Renal cortex interstitium (tissue), 15 donors: ENCODE measurements at places on chromosomes 2 and 18. TPM values are rescaled to one million over a fixed set of nuclear protein-coding genes. Genes with fewer than 3 reads are reported as not detected.

Gene FBXO15
- polyA plus RNA-seq = 4.2 TPM

Gene HJURP
- 23.2 TPM for polyA plus RNA-seq

Gene FOSL2
- polyA plus RNA-seq = 24.4 TPM

Gene SCN2A
- polyA plus RNA-seq = 2.2 TPM

Gene LYG1
- polyA plus RNA-seq = 3.6 TPM

Gene TMEM247
- not detected for polyA plus RNA-seq

Gene RIT2
- polyA plus RNA-seq = 0.09 TPM

Gene DYSF
- polyA plus RNA-seq = 15.2 TPM

Gene SLC19A3
- polyA plus RNA-seq = 6.7 TPM

Gene KIF1A
- 10.7 TPM for polyA plus RNA-seq

Gene NOTO
- polyA plus RNA-seq = not detected

Gene MYO7B
- polyA plus RNA-seq = 22.2 TPM

Gene PLGLB1
- 6.6 TPM for polyA plus RNA-seq

Gene MYO5B
- polyA plus RNA-seq = 31.3 TPM

Gene CHRNG
- 1.6 TPM for polyA plus RNA-seq

Gene MEMO1
- polyA plus RNA-seq = 38.4 TPM

Gene ERFE
- 8.6 TPM for polyA plus RNA-seq

Gene TRIM43
- polyA plus RNA-seq = 0.49 TPM

Gene CAPN14
- polyA plus RNA-seq = 0.06 TPM

Gene KIF5C
- 5.3 TPM for polyA plus RNA-seq

Gene CDK5R2
- polyA plus RNA-seq = not detected

Gene APCDD1
- polyA plus RNA-seq = 113 TPM

Gene PARD6G
- 31.6 TPM for polyA plus RNA-seq

Gene PLEKHH2
- 25.3 TPM for polyA plus RNA-seq

Gene IMP4
- 40.2 TPM for polyA plus RNA-seq

Gene GNLY
- 0.27 TPM for polyA plus RNA-seq

Gene SATB2
- 17.2 TPM for polyA plus RNA-seq

Gene CAMKMT
- polyA plus RNA-seq = 14.5 TPM

Gene MCEE
- 22.5 TPM for polyA plus RNA-seq

Gene CCDC102B
- 5.6 TPM for polyA plus RNA-seq

Gene ASXL3
- polyA plus RNA-seq = 6.6 TPM

Gene LONRF2
- polyA plus RNA-seq = 2.8 TPM

Gene HOXD4
- polyA plus RNA-seq = 47.8 TPM

Gene PID1
- polyA plus RNA-seq = 5.0 TPM

Gene STK39
- polyA plus RNA-seq = 36.0 TPM

Gene ERBB4
- polyA plus RNA-seq = 54.7 TPM

Gene SDC1
- polyA plus RNA-seq = 24.6 TPM
